ENCODE measurements at places on chromosomes 7 and 10. TPM values are rescaled to one million over a fixed set of nuclear protein-coding genes. Genes with fewer than 3 reads are reported as not detected.

Gene HGF
- polyA plus RNA-seq: 1.5 TPM

DNA sequence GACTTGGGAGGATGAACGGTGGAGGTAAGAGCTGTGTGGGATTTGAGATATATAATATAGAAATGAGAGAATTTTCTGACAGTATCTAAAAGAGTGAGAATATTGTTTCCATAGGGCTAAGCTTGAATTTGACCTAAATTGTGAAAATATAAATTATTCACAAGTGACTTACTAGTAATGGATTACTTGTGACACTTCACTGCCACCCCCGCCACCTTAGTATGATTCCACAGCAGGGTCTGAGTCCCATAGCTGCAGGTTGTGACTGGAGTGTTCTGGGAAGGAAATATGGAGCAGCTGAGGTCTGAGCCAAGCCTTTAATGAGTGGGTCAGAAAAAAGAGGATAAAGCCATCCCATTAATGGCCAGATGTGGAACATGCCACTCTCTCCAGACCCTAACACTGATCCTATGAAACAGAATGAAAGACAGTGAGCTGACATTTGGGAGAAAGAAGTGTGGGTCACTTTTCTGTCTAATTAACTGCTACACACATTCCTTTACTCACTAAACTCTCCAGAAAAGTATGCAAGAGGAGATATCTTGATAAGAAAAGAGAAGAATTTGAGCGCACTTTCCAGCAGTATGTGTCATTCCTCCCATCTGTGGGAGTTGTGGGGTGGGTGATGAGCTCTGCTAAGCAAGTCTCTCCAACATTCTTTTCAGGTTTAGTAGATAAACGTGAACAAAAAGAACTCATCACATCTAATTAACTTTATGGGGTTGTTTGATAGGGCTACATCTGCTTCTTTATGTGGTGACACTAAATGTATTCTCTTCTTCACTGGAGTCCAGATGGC, 1193.4 kb downstream of the SORCS3 start:
- no peak for DNase-seq

DNA sequence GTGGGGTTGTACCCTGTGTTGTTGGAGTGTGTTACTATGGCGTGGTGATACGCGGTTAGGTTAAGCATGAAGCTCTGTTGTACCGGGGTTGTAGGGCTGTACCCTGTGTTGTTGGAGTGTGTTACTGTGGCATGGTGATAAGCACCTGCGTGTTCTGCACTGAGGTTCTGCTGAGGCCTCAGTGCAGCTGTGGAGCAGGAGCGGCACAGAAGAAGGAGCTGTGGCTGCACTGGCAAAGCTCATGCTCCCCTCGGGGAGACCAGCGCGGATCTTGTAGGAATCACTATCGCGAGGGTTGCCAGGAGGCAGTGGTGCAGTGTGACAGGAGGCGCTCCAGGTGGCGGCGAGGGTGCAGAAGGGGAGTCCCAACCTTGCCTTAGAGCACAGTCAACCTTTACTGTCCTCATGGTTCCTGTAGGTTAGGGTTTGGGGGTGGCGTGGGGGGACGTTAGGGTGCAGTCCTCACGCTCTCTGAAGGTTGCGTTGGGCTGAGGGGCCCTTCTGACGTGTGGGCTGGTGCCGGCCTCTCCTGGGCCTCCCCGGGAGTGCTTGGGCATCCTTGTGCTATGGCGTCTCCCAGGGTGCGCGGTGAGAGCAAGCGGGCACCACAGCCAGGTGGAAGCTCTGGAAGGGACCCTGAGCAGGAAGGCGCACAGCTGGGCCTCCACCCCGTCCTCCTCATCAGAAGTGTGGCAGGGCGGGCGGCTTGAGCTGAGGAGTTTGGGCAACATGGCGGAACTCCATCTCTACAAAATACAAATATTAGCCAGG, 11.0 kb downstream of the DYNC2I1 start:
- no peak for DNase-seq

DNA sequence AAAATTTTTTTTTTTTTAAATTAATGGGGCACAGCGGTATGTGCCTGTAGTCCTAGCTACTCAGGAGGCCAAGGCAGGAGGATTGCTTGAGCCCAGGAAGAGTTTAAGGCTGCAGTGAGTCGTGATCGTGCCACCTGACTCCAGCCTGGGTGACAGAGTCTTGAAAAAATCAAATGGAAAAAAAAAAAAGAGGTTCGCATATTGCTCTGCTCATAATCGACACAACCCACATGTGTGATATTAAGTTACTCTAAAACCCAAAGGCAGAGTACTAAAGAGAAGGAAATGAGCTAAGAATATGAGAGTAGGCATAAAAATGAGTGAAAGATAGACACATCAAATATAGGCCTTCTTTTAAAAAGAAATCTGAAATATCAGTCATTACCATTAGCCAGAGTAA, 66.3 kb downstream of the IGF2BP3 start:
- no peak for DNase-seq

- DNase-seq: no peak
Measured at GRCh38 chr10:44004913-44005787, 356.5 kb upstream of the ZNF32 start.

DNA sequence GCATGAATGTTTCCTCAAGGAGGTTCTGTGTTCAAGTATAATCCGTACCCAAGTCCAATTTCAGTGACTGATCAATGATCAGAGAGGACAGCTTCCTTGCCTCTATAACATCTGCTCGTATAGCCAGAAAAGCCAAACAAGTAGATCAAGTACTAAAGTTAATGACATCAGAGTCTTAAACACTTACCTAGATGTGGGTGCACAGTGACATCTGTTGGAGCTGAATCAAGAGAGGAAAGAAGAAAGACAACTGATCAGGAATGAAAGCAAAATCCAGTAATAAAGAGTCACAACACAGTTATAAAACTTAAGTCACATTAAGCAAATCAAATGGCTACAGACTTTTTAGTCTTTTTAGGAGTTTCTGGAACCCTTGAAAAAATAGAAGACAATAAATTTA, 236.5 kb downstream of the RELN start:
- no peak for DNase-seq

- no peak for DNase-seq
Measured at GRCh38 chr10:128571745-128572144, 445.5 kb upstream of the MKI67 start.
